ENCODE measurements at places on chromosomes 16 and 17.

GRCh38 chr17:43199633-43200032, 12.0 kb upstream of the TMEM106A start:
- no peak for DNase-seq

- no peak for DNase-seq
These were observed 9.3 kb downstream of the YWHAE start for GRCh38 chr17:1390432-1391367.

GRCh38 chr16:84091460-84091859, 25.3 kb downstream of the MBTPS1 start:
- no peak for DNase-seq

DNA sequence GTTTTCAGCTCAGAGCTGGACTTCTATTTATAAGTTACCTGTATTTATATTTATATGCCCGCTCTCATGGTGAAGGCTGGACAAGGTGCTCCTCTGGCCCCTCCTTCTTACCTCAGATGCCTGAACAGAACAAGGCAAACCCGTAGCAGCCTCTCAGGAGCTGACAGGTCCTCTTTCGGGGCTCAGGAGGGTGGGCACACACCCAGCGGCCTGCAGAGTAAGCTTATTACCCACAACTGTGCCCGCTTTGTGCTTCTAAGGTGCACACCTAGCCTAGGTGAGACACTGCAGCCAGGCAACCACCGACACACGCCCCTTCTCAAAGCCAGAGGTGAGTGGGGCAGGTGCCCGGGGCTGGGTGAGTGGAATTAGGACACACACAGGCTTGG, 5.3 kb downstream of the NKIRAS2 start:
- DNase-seq: no peak

DNA sequence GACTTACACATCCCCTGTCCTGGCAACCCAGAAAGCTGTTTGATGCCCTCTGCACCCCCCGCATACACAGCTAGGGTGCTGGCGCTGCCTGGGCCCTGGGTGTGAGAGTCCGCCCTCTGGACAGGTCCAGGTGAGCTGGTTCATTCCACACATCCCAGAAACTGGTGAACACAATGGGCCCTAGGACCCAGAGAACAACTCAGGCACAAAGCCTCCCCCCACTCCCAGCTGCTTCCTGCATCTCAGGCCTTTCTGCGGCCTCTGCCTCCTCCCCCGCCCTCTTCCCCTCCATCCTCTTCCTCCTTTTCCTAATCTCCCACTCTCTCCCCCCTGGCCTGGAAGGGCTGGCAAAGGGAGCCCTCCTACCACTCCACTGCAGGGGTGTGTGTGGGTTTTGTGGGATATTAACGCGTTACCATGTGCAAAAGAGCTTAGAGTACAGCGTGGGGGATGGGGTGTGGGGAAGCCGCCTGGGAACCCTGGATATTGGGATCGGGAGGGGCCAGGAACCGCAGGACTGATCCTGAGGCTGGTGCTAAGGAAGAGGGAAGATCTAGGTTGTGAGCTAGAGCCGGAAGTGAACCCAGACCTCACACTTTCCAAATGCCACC, 1.6 kb upstream of the PPP1R9B start:
- peak; percentile 55 for DNase-seq

DNA sequence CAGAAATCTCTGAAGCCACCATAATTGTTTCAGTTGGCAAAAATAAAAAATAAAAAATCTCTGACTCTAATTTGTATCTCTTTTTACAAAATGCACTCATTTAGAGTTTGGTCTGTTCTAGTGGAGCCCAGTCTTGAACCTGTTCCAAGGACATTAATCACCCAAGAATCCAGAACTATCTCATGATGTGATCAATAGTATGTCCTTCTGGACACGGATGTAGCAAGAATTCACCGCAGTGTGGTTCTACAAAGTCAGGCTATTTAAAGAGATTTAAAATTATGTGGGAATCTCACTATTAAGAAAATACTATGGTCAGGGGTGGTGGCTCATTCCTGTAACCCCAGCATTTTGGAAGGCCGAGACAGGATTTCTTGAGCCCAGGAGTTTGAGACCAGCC, 21.8 kb upstream of the ANKFN1 start:
- no peak for DNase-seq

DNA sequence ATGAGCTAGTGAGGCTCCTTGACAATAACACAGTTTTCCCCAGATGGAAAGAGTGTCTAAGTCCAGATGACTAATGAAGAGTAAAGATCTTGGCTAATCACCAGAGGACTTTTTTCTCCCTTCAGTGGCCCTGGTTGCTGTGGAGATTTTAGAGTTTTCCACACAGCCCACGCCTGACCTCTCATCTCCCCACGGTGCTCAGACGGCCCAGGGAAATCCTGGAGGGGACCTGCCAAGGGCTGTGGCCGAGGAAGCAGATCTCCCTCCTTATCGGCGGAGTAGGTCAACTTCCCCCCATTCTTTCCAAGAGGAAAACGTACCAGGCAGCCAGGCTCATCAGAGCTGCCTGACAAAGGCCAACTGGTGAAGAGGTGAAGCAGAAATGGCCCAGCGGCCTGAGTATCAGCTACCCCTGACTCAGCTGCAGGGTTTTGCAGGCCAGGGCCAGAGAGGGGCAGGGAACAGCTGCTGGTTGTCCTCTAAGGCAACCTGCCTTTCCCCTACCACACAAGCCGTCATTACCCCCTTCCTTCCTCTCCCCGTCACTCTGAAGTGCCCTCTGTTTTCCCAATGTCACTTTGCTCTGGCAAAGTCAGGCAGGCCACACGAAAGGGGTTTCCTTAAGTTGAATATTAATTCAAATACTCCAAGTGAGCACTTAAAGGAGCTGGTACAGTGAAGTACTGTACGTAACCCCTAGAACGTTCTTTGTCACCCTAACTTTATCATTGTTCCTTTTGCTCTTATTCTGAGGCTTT, 140.2 kb upstream of the ADAMTS18 start:
- no peak for DNase-seq

DNA sequence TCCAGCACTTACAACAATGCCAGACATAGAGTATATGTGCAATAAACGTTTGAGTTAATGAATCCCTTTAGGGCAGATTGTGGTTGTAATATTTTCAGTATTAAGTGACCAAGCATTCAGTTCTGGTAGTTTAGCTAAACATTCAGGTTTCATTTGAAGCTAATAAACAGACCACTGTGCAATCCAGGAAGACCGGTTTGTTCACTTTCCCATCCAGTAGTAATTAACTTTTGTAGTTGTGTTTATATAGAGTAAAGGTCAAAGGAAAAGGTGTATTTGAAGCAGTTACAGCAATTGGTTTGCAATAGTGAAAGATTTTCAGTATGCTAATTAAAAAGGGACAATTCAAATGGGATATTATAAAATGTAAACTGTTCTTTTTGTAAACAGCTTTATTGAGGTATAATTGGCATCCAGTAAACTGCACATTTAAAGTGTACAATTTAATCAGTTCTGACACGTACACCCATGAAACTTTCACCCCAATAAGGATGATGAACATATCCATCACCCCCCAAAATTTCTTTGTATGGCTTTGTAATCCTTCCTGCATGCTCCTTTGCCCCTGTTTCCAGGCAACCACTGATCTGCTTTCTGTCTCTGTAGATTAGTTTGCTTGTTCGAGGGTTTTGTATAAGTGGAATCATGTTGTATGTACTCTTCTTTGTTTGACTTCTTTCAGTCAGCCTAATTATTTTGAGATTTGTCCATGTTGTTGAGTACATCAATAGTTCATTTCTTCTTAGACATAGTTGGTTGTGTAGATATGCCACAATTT, 26.3 kb downstream of the MRTFB start:
- DNase-seq: no peak

GRCh38 chr16:72936408-72936807, 111.5 kb downstream of the ZFHX3 start:
- DNase-seq: no peak

- DNase-seq: no peak
These were observed 5.9 kb upstream of the WDR81 start for GRCh38 chr17:1718362-1719165.

Measured in CD4-positive, alpha-beta T cell treated with Interleukin-2 at 100 ng/mL for 4 hours (primary cell).